ENCODE measurements at places on chromosomes 13 and 19.

DNA sequence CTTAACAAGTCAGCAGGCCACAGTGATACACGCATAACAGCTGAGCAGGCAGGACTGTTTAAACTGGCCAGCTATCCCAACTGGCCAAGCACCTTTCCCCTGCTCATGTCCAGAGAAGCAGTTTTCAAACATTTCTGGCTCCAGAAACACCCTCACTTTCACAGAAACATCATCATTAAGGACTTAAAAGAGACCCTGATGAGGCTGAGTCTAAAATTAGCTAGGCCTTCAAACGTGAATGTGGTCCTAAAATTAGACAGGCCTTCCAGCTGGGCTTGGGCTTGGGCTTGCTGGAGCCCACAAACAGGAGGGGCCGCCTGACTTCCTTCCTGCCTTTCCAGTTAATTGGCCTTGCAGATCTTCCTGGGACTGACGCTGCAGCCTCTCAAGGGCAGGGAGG lies 334.2 kb downstream of the DNAJC15 start:
- no peak for DNase-seq

GRCh38 chr13:47646298-47646697 lies 354.8 kb downstream of the SUCLA2 start:
- no peak for DNase-seq

DNA sequence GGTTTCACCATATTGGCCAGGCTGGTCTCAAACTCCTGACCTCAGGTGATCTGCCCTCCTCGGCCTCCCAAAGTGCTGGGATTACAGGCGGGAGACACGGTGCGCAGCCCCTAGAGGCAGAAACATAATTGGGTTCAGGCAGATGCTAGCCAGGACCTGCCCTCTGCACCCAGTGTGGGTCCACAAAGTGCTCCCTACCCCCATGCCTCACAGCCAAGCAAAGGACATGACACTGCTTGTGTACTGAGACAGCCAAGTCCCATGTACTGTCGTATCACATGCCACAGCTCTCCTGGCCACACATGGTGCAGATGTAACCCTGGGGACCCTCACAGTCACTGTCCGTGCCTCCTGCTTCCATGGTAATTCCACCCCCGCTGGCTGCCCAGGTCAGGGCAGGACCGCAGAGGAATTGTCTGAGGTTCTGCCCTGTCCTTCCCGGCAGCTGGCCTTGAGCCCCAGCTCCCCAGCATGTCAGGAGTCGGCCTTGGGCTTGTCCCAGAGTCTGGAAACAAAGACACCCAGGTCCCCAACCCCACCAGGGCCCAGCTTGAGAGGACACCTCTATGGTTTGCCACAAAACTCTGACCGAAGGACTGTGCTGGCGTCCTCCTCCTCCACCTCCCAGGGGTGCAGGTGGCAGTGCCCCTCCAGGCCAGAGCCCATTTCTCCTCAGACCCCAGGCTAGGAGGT lies 7.6 kb downstream of the PRR36 start:
- no peak for DNase-seq

- DNase-seq, result no peak
These were observed 40.4 kb downstream of the SACS start for GRCh38 chr13:23392925-23393645.

- DNase-seq, result no peak
These were observed 9.4 kb downstream of the C19orf12 start for GRCh38 chr19:29705706-29706105.

GRCh38 chr19:13640611-13641010 lies 123.7 kb upstream of the MRI1 start:
- no peak for DNase-seq
